Cerebellar cortex (tissue), 1 donor: ENCODE measurements at places on chromosomes 12 and 14.
A peak's percentile ranks its signal among the peaks of the same experiment; 100 is the strongest.

- no peak for DNase-seq
Measured at GRCh38 chr14:72169521-72169920, 237.3 kb downstream of the RGS6 start.

DNA sequence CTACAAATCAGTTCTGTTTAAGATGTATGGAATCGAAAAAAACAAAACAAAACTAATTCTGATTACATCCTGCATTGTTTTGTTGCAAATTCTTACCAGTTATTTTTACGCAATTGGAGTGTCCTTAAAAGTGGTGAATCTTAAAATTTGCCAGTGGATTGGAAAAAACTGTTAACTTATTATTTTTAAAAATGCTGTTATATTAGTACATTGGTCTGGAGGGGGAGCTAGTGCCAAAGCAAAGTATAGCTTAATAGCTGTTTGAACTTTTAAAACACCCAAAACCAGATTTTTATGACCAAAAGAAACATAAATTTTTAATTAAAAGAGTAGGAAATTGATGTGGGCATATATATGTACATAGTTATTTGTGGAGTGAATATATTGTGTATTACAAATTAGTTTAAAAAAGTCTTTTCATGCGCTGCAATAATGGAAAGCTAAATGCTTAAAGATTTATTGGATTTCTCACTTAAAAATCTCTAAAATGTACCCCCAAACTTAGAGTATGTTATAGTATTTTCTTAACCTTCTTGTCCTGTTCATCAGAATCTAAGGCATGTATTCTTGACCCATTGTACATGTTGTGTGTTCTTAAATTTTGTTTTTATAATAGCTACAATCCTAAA, 2.5 kb downstream of the FUT8 start:
- peak; percentile 69 for DNase-seq

- DNase-seq = no peak
Measured at GRCh38 chr12:3661028-3661427, 91.9 kb downstream of the CRACR2A start.

DNA sequence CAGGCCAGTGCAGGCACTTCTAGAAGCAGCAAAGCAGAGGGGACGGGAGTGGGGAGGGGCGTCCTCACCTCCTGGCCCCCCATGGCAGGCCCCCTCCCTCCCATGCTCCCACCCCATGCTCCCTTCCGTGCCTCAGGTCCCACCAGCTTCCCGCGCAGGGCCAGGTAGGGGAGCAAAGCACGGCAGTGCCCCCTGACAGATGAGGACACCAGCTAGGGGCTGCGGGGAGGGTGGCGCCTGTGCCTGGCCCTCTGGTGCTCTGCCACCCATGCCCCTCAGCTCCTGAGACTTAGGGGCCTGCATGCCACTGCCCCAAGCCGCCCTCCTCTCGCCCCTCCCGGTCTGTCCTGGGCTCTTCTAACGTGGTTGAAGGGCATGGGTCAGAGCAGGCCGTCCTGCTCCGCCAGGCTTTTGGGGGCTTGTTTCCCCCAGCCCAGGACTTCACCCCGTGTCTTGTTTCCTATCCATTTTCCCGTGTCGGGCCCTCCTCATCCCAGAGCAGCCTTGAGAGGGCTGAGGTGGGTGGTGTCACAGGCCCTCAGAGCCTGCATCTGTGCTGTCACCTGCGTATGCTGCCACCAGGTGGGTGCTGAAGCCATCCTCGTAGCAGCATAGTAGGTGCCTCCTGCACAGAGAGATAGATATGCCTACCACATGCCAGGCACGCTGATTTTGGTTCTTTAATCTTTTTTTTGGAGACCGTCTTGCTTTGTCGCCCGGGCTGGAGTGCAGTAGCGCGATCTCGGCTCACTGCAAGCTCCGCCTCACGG, 10.2 kb downstream of the TRMT61A start:
- DNase-seq = peak; percentile 46

DNA sequence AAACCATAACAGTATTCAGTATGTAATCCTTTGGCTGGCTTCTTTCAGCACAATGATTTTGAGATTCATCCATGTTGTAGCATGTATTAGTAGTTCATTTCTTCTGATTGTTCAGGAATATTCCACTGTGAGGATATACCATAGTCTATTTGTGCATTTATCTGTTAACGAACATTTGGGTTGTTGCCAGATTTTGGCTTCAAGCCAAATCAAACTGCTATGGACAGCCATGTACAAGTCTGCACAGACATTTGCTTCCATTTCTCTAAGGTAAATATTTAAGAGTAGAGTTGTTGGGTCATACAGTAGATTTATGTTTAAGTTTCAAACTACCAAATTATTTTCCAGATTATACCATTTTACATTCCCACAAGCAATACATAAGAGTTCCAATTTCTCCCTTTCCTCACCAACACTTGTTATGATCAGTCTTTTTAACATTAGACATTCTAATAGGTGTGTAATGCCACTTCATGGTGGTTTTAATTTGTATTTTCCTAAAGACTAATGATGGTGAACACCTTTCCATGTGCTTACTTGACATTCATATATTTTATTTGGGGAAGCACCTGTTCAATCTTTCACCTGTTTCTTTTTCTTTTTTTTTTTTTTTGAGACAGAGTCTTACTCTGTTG, 56.6 kb downstream of the ZFYVE21 start:
- no peak for DNase-seq

GRCh38 chr14:84527706-84528105, 1002.2 kb upstream of the FLRT2 start:
- no peak for DNase-seq

DNA sequence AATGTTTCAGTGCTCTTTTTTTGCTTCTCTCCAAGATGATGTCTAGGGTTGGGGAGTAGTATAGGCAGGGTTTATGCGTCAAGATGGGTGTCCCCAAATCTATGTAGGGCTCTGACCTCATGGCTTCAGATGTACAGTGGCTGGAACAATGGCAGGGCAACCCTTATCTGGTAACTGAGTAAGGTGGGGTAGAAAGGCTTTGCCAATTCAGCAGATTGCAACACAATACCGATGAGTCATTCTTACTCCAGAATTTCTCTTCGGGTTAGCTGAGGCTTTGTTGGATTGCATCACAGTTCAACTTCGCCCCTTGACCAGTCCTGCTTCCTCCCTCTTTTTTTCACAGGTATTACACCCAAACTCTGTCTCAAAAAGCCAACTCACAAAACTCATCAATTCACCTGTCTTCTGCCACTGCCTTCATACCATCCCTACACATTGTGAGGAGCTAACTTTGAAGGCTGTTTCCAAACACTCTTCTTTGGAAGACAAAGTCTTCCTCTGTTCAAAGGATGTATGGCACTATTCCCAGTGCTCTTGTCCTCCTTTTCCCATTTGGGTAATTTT, 190.2 kb upstream of the CNOT2 start:
- DNase-seq = no peak

GRCh38 chr14:105311838-105312237, 2.7 kb upstream of the PACS2 start:
- no peak for DNase-seq

GRCh38 chr12:103373088-103373523, 122.7 kb downstream of the C12orf42 start:
- DNase-seq = no peak

DNA sequence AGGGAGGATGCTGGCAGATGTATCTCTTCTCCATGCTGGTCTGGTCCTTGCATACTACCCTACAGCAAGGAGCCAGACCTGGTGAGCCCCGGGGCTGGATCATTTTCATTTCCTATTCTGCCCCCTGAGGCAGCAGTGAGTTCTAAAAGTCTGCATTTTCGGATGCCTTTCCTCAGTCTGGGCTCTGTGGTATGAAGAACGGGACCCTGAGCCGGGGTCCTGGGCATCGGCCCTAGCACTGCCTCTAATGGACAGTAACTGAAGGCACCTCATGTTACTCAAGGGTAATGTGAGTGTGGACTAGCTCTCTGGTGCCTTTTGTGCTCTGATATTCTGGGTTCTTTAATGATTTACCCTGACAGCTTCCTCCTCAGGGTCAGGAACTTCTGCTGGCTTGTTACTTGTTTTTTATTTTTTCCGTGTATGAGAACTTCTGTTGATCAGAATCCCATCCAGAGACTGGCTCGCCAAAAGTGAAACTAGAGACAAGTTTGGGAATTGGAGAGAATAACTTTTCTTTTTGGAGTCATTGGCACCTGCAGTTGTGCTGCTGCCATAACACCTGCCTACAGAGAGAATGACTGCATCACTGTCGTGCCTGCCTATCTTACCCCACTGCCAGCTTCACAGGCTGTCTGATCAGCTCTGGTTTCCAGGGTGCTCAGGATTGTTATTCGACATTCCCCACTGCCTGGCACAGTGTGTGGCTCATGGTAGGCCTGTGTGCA, 62.3 kb downstream of the SUSD6 start:
- no peak for DNase-seq

- no peak for DNase-seq
Measured at GRCh38 chr14:76995279-76996035, 33.1 kb downstream of the IRF2BPL start.

DNA sequence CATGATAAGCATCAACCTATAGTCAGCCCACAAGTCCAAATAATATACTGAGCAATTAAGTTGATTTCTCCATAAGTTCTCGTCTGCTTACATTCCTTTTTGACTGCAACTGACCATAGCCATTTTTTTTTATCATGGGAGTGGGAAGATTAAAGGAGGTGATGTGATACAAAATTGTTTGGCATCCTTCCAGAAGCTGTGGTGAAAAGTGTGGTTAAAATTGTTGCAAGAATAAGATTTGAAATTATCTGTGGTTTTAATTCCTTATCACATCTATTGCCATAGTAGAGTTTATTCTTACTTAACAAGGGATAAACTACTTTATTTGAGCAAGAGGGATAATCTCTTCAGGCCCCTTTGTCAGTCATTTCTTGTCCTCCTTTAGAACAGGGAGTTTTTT, 50.7 kb downstream of the LIN52 start:
- no peak for DNase-seq

DNA sequence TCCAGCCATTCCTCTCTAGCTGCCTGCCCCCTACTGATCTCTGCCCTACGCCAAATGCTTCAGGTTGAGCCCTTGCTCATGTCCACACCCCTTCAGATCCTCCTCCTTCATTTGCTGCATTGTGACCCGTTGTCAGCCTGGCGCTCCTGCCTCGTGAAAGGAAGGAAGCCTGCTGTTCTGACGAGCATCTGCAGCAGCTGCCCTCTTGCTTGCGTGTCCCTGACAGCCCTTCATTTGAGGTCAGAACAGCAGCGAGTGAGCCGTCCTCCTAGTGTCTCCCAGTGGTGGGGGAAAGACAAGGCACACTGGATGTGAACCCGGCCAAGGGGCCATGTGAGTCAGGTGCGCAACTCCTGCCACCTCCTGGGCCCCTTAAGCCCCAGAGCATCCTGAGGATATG, 3.0 kb upstream of the PIANP start:
- DNase-seq = no peak
